Pancreas (tissue), 10 donors: ENCODE measurements at places on chromosomes 3 and 15.

DNA sequence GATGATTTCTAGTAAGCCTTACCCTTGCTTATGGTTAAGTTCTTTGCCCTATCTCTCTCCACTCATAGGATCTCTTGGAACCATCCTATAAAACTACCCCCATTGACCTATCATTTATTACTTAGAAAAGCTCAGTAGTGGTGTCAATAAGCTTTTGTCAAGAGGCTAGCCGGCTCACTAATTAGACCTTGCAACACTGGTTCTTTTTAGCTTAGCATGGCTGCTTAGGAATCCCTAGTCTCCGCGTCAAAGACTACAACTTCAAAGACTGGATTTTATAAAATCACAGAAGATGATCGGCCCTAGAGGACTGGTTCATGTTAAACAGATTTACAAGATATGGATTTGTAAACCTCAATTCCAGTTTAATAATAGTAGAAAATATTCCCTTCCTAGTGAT lies 7.6 kb downstream of the PPARG start:
- no peak for DNase-seq
- no peaks in the 10 kb centered on the region for H3K36me3 ChIP-seq
- no peak overlapping the region for H3K4me3 ChIP-seq
- no peaks in the 10 kb centered on the region for H3K4me1 ChIP-seq

GRCh38 chr3:56795829-56796185 lies 5.9 kb downstream of the ARHGEF3 start:
- H3K27ac ChIP-seq, result peak overlapping the region; percentile 80
- no peaks in the 10 kb centered on the region for H3K27me3 ChIP-seq
- DNase-seq, result no peak
- H3K36me3 ChIP-seq, result no peaks in the 10 kb centered on the region

DNA sequence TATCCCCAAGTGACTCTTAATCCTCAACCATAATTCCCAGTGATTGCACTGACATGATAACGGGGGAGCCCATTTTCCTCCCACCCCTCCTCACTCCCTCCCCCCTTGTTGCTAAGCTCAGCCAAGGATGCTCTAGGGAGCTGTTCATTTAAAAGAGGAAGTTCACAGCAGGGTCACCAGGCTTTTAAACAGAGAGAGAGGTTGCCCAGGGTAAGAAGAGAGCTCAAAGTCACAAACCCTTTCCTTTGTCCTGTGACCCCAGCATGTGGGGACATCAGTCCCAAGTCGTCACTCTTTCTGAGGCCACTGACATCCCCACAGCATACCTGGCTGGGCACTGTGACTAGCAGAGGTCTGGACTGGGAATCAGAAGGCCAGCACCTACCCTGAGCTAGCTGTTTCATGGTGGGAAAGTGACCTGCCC lies 144.1 kb downstream of the RORA start:
- no peaks in the 10 kb centered on the region for H3K36me3 ChIP-seq
- no peak overlapping the region for H3K27ac ChIP-seq
- no peaks in the 10 kb centered on the region for H3K27me3 ChIP-seq
- H3K4me1 ChIP-seq, result no peaks in the 10 kb centered on the region

GRCh38 chr3:137264071-137264820 lies 306.5 kb downstream of the IL20RB start:
- no peak for DNase-seq
- H3K4me3 ChIP-seq, result no peak overlapping the region
- no peak overlapping the region for H3K27ac ChIP-seq
